ENCODE measurements at places on chromosomes 1 and 21. TPM values are rescaled to one million over a fixed set of nuclear protein-coding genes. Genes with fewer than 3 reads are reported as not detected.

- DNase-seq, result no peak
- no peak overlapping the region for H3K4me3 ChIP-seq
- no peaks in the 10 kb centered on the region for H3K27me3 ChIP-seq
- H3K27ac ChIP-seq, result no peak overlapping the region
- H3K36me3 ChIP-seq, result no peaks in the 10 kb centered on the region
These were observed 68.5 kb downstream of the GPATCH2 start for GRCh38 chr1:217562229-217562878.

GRCh38 chr1:26153966-26154532, 4.8 kb upstream of the FAM110D start:
- DNase-seq, result no peak
- H3K4me1 ChIP-seq, result peaks cover 8% of the 10 kb centered on the region
- H3K4me3 ChIP-seq, result no peak overlapping the region
- peaks cover 6% of the 10 kb centered on the region for H3K27me3 ChIP-seq

- H3K4me3 ChIP-seq, result no peak overlapping the region
- H3K27me3 ChIP-seq, result no peaks in the 10 kb centered on the region
- H3K36me3 ChIP-seq, result no peaks in the 10 kb centered on the region
- DNase-seq, result no peak
- peaks cover 8% of the 10 kb centered on the region for H3K4me1 ChIP-seq
These were observed 2.5 kb upstream of the LEFTY1 start for GRCh38 chr1:225891229-225891972.

DNA sequence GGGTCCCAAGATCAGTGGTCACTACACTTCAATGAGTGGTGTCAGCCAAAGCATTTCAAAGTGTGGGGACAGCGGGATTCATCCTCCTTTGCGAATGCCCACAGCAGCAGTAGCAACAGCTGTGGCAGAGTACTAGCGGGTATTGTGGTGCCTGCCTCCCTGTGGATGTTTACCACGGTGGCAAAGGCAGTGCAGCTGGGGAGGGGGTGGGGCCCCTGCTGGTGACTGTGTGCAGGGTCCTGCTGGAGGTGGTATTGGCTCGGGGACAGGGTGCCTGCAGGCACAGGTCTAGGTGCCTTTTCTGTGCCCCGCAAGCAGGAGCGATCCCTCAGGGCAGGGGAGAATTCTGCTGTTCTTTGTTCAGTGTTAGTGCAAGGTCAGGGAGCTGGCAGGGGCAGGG, 415.7 kb downstream of the USP25 start:
- no peak for DNase-seq
- no peaks in the 10 kb centered on the region for H3K27me3 ChIP-seq
- no peak overlapping the region for H3K4me3 ChIP-seq
- no peaks in the 10 kb centered on the region for H3K36me3 ChIP-seq
- H3K27ac ChIP-seq, result no peak overlapping the region

DNA sequence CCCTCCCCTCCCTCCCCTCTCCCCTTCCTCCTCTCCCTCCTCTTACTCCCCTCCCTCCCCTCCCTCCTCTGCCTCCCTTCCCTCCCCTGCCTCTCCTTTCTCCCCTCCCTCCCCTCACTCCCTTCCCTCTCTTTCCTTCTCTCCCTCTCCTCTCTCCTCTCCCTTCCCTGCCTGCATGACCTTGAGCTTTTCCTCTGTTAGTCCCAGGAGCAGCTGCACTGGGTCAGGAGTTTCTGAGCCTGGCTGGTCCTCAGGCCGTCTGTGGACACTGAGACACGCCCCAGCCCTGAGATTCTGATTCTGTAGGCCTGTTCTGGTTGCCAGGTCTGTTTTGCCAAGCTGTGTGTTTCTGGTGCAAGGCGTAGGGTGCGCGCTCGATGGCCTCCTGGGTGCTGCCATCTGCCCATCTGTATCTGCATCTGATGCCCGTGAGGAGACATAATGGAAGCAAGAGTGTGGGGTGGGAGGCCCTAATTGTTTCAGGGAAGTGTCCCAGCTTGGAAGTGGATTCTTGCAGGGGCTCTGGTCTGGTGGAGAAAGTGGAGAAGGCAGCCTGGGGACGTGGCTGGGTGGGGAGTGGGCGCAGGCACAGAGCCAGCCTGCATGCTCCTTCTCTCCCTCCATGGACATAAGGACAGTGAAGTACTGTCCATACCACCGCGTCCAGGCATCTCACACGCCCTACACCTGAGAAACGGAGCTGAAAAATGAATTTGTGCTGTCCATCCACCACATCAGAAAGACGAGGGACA, 97.2 kb downstream of the WDR4 start:
- DNase-seq, result no peak
- no peak overlapping the region for H3K27ac ChIP-seq
- H3K36me3 ChIP-seq, result no peaks in the 10 kb centered on the region
- peaks cover 33% of the 10 kb centered on the region for H3K4me1 ChIP-seq

- peak overlapping the region; percentile 20 for H3K4me3 ChIP-seq
- peaks cover 8% of the 10 kb centered on the region for H3K4me1 ChIP-seq
- DNase-seq, result peak; percentile 63
- no peak overlapping the region for H3K27ac ChIP-seq
These were observed 513.0 kb downstream of the PTPRC start for GRCh38 chr1:199151634-199152425.

- no peak overlapping the region for H3K27ac ChIP-seq
- H3K27me3 ChIP-seq, result no peaks in the 10 kb centered on the region
- no peak overlapping the region for H3K4me3 ChIP-seq
- H3K36me3 ChIP-seq, result no peaks in the 10 kb centered on the region
These were observed 40.3 kb upstream of the LRRC8B start for GRCh38 chr1:89484092-89485038.

DNA sequence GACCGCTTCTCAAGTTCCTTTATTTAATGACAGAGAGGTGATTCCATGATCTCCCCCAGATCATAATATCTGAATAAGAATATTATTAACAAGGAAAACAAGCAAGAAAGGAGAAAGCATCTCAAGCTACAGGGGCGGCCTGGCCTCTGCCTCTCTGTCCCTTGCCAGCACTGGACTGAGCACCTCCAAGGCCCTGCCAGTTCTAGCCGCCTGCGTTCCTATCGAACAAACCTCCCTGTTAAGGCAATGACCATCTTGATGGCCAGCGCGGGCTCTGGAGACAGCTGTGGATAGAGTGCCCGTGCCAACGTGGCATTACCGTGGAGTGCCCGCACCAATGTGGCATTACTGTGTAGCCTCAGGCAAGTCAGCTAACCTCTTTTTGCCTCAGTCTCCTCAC, 84.8 kb downstream of the NPHP4 start:
- H3K4me1 ChIP-seq, result no peaks in the 10 kb centered on the region
- H3K36me3 ChIP-seq, result no peaks in the 10 kb centered on the region
- no peak overlapping the region for H3K4me3 ChIP-seq
- no peak for DNase-seq
- no peaks in the 10 kb centered on the region for H3K27me3 ChIP-seq
- no peak overlapping the region for H3K27ac ChIP-seq

GRCh38 chr21:42366292-42367010, at the start of gene TFF1:
Gene TFF1 (minus strand): TSS chr21:42366535. CDS start chr21:42366495, 40 bp downstream.
- no peak within 1 kb of the TSS for H3K27ac ChIP-seq
- H3K36me3 ChIP-seq, result no peaks in the 10 kb centered on the region
- H3K4me1 ChIP-seq, result no peaks in the 10 kb centered on the region
- no peak within 1 kb of the TSS for H3K4me3 ChIP-seq

- no peak overlapping the region for H3K4me3 ChIP-seq
- H3K36me3 ChIP-seq, result no peaks in the 10 kb centered on the region
- peaks cover 7% of the 10 kb centered on the region for H3K4me1 ChIP-seq
These were observed 44.8 kb downstream of the ACP6 start for GRCh38 chr1:147625362-147625995.

The RGS18 gene
- total RNA-seq, result not detected

The FCRL1 gene
- 306 TPM for total RNA-seq

The MEAF6 gene
- 82.0 TPM for total RNA-seq

The LCE1E gene
- not detected for total RNA-seq

The CCDC181 gene
- total RNA-seq, result not detected

Measured in B cell (primary cell).